CD8-positive, alpha-beta memory T cell (primary cell): ENCODE measurements at places on chromosomes 16 and 17.

GRCh38 chr16:19228052-19228451, 57.5 kb upstream of the CLEC19A start:
- DNase-seq: no peak

DNA sequence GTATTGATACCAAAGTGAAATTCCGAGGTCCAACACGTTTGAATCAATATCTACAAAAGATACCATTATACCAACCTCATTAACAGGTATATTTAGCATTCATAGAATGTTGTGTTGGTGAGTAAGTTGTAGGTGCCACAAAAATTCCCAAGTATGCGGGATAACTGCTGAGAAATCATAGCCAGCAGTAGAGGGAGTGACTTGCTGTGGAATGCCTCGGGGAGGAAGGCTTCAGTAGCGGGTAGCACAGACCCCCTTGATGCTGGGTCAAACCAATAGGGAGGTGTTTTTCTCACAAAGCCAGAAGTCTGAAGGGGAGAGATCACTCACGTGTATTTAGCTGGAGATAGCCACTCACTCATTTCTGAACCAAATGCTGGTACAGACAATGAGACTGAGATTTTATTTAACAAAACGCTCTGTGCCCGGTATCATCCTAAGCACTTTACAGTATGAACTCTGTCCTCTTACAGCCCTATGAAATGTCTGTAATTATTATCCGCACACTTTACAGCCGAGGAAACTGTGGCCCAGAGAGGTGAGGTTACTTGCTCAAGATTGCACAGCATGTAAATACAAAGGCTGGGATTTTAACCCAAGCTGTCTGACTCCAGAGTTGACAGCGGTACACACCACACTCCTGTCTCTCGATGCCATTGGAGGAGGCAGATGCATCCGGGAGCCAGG, 23.1 kb downstream of the HSBP1 start:
- DNase-seq: no peak

DNA sequence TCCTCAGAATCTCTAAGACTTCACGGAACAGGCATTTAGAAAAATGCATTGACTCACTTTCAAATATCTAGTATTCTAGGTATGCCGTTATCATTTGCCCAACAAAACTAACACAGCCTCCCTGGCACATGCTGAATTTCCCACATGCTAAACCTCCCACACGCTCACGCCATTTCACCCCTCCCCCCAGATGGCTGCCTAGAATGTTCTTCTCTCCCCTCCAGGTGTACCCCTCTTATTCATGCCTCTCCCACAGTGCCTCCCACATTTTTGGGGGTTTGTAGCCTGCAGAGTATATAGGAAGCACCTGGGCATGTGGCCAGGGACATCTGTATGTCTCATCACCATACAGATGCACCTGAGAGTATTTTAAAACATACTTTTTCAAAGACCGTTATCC, 38.2 kb upstream of the ICAM2 start:
- no peak for DNase-seq

GRCh38 chr16:2270588-2271470, 2.9 kb upstream of the RNPS1 start:
- DNase-seq: no peak

DNA sequence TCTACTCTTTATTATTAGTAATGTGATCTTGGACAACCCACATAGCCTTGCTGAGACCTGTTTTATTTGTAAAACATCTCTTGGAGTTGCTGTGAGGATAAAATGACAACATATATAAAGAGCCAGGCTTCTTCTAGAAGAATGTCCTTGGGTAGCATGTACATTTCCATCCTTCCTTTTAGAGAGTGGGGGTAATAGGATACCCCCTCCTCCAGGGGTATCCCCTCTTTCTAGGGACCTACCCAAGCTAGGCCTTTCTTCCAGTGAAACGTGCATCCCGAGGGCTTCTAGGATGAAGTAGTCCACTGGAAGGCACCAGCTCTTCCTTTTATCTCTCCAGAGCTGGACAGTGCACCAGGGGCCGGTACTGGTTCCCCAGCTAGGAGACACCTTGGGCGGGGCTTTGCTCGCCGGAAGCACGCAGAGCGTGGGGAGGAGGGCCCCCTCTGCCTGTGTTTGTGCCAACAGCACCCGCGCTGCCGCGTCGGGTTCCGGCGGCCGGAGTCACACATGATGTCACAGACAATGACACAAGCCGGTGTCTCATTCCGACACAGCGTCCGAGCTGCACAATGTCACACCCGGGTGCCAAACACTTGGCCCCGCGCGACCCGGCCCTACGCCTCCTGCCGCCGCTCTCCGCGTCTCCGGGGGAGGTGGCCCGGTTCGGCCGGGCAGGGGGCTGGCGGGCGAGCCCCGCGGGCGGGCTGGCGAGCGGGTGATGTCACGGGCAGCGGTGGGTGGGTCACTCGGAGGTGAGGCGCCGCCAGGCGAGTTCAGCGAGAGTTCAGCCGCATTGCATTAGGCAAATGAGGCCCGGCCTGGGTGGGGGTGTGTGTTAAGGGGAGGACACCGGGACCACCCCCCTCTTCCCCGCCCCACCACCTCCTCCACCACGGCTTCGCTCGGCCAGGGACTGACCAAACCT, 23.4 kb downstream of the GJD3 start:
- DNase-seq: peak; percentile 94

- no peak for DNase-seq
Measured at GRCh38 chr17:53659181-53659580, 163.5 kb upstream of the KIF2B start.

DNA sequence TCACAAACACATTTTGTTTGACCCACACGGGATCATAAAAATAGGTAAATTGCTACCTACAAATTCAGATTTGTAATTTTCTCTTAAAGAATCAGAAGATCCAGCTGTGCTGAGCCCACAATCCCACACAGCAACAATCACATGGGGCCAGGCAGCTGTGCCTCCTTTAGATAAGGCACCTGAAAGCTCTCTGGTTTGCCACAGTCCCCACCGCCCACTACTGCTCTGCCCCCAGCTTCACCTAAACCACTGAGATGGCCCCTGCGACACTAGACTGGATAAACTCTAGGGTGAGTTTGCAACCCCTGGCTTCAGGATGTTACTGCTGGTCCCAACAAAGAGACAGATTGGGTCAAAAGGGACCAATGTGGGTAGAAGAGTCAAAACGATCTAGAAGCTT, 96.8 kb downstream of the GSG1L start:
- DNase-seq: no peak

DNA sequence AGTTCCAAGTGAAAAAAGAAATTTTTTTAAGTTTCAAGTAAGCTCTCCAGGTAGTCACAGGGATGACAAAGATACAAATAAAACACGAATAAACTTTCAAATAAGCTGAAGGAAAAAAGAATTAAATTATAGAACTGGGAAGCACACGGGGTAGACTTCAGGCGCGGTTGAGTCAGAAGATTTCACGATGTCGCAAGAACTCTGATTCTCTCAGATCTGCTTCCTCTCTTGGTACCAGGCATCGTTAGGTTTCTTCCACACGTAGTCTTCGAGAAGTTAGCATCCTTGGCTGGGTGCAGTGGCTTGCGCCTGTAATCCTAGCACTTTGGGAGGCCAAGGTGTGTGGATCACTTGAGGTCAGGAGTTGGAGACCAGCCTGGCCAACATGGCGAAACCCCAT, 784.1 kb upstream of the RBFOX1 start:
- DNase-seq: no peak

- DNase-seq: no peak
Measured at GRCh38 chr16:75497558-75497957, 2.3 kb upstream of the CHST6 start.

GRCh38 chr17:74241431-74241830, 28.1 kb downstream of the TTYH2 start:
- DNase-seq: no peak

- no peak for DNase-seq
Measured at GRCh38 chr17:74466828-74467184, 372 bp downstream of the CD300A start.

DNA sequence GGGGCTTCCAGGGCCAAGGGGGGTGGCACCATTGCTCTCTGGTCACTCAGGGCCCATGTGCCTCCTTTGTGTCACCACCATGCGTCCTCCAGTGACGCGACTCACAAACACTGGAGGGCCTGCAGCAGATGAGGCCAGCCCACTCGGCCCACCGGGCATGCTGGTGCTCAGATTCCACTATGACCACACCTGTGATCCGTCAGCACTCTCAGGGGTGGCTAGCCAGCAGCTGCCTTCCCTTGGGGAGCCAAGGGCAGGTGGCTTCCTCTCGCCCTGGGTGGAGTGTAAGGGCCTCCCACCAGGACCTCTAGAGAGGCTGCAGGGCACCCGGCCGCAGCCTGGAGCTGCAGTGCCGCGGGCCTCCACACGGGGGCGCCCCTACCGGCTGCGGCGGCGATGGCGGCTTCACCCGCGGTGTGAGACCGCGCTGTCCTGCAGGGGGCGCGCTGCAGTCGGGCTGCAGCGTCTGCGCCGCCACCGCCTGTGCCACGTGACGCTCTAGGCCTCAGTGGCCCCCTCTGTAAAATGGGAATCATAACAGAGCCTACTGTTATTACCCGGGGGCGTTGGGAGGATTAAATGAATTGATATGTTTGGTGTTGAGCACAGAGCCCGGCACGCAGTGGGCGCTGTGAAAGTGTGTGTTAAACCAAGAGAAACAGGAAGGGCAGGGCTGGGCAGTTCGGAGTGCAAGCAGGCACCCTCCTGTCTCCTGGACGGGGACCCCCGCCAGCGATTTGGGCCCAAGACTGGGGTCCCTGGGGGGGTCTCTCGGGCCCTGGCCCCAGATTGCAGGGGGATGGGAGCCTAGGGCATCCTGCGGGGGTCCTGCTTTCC, 192.4 kb upstream of the GSE1 start:
- peak; percentile 74 for DNase-seq

DNA sequence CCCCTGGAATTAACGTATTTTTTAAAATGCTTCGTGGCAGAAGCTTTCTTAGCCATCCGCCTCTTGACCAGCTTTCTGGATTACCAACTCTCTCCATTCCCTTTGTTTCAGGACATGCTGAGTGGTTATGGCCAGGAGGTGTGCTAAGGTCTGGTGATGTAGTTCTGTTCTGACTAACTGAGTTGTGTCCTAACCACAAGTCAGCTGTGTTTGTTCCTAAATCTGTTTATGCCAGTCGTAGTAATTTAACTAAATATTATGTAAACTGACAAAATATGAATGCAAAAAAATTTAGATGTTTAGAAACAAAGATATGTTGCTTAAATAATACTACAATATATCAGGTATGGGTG, 61.6 kb downstream of the MRTFB start:
- no peak for DNase-seq

GRCh38 chr17:77193653-77194052, 52.9 kb downstream of the SEC14L1 start:
- no peak for DNase-seq

DNA sequence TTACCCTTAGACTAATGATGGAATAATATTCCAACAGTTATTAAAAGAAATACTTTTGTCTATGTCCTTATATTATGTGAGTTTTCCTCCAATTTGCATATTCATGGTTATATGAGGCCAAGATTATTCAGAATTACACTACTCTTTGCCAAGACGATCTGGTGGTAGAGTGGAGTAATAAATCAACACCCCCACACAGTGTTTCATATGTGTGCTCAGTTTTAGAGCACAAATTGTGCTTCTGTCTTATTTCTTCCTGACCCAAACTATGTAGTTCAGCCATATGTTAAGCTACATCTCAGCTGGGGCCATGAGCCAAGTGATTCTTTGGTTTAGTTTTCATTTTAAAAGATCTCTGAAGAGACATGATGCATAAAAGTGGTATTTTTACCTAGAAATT, 26.9 kb upstream of the PPM1E start:
- no peak for DNase-seq

DNA sequence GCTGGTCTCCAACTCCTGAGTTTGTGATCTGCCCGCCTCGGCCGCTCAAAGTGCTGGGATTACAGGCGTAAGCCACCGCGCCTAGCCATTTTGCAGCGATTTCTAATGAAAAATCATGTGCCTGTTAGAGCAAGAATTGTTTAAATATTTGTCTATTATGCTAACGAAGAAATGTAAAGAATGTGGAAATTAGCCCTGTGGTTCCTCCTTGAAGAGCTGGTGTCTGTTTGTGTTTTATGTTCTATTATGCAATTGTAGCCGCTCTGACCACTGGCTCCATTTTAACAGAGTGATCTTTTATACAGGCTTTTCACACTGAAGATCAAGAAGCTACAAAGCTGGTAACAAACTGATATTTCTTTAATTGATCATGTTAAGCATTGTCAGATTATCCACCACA, 217.3 kb downstream of the USP22 start:
- no peak for DNase-seq

GRCh38 chr17:78238823-78239488, 7.5 kb downstream of the TMEM235 start:
- DNase-seq: no peak

DNA sequence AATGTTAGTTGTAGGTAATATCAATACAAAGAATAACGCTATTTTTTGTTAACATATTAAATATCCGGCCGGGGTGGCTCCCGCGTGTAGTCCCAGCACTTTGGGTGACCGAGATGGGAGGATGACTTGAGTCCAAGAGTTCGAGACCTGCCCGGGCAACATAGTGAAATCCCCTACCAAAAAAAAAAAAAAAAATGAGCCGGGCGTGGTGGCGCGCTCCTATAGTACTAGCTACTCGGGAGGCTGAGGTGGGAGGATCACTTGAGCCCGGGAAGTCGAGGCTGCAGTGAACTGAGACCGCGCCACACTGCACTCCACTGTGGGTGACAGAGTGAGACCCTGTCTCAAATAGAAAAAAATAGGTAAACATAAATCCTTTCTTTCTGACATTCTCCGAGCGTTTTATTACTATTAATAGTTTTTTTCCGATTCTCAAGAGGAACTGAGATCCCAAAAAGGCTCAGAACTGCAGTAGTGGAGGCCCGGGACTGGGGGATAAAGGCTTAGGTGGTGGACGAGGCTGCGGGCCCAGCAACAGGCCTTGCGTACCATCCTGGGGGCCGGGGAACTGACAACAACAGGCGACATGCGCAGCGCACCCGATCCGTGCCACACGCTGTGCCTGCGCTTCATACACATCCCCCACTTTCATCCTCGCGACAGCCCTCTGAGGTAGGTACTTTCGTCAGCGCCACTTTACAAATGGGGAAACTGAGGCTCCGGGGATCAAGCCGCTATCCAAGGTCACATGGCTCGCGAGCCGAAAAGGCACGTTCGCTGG, 919 bp downstream of the N4BP1 start:
- peak; percentile 45 for DNase-seq

DNA sequence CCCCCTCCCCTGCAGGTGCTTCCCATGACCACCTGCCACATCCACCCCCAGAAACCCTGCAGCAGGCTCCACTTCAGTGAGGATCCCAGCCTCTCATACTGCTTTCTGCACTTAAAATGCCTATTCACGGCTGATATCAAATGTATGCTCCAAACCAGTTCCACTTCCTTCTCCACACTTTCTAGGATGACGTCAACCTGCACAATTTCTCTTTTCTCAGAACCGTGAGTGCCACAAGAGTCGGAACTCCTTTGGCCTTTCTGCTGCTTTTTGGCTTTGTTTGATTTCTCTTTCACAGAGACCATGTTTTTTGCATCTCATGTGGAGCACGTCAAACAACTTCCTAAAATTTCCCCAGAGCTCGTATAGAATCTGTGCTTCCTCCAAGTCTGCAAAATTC, 378.8 kb upstream of the TNRC6C start:
- DNase-seq: no peak

- no peak for DNase-seq
Measured at GRCh38 chr16:84570739-84571403, 47.0 kb downstream of the COTL1 start.

- DNase-seq: no peak
Measured at GRCh38 chr16:2706085-2706484, 13.9 kb downstream of the PRSS27 start.
